ENCODE measurements at places on chromosomes 3 and 15.

- no peaks in the 10 kb centered on the region for H3K36me3 ChIP-seq
- H3K4me1 ChIP-seq, result no peaks in the 10 kb centered on the region
- no peaks in the 10 kb centered on the region for H3K27me3 ChIP-seq
- DNase-seq, result no peak
- no peak overlapping the region for H3K4me3 ChIP-seq
- no peak overlapping the region for H3K27ac ChIP-seq
Observed at GRCh38 chr3:96478496-96478895, 335.9 kb upstream of the EPHA6 start.

DNA sequence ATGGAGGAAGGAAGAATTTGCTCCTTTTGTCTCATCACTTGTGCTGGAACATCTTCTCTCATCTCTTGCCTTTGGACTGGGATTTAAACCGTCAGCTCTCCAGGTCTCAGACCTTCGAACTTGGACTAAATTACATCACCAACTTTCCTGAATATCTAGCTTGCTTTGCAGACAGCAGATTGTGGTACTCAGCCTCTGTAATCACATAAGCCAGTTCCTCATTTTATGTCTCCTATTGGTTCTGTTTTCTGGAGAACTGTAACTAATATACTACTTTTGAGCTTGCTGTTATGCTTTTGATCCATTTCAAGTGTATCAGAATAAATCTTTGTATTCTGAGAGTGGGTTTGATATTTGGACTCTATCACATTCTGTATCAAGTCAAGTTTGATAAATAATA, 164.3 kb upstream of the VEPH1 start:
- H3K27me3 ChIP-seq, result no peaks in the 10 kb centered on the region
- H3K27ac ChIP-seq, result no peak overlapping the region
- no peaks in the 10 kb centered on the region for H3K36me3 ChIP-seq
- DNase-seq, result no peak
- H3K4me1 ChIP-seq, result no peaks in the 10 kb centered on the region

GRCh38 chr3:118477768-118478167, 556.9 kb downstream of the IGSF11 start:
- H3K27me3 ChIP-seq, result no peaks in the 10 kb centered on the region
- no peaks in the 10 kb centered on the region for H3K36me3 ChIP-seq
- no peaks in the 10 kb centered on the region for H3K4me1 ChIP-seq
- no peak for DNase-seq
- H3K27ac ChIP-seq, result no peak overlapping the region

- no peak for DNase-seq
- no peak overlapping the region for H3K4me3 ChIP-seq
- H3K27me3 ChIP-seq, result no peaks in the 10 kb centered on the region
- no peaks in the 10 kb centered on the region for H3K36me3 ChIP-seq
Observed at GRCh38 chr3:181932039-181932438, 220.3 kb downstream of the SOX2 start.

DNA sequence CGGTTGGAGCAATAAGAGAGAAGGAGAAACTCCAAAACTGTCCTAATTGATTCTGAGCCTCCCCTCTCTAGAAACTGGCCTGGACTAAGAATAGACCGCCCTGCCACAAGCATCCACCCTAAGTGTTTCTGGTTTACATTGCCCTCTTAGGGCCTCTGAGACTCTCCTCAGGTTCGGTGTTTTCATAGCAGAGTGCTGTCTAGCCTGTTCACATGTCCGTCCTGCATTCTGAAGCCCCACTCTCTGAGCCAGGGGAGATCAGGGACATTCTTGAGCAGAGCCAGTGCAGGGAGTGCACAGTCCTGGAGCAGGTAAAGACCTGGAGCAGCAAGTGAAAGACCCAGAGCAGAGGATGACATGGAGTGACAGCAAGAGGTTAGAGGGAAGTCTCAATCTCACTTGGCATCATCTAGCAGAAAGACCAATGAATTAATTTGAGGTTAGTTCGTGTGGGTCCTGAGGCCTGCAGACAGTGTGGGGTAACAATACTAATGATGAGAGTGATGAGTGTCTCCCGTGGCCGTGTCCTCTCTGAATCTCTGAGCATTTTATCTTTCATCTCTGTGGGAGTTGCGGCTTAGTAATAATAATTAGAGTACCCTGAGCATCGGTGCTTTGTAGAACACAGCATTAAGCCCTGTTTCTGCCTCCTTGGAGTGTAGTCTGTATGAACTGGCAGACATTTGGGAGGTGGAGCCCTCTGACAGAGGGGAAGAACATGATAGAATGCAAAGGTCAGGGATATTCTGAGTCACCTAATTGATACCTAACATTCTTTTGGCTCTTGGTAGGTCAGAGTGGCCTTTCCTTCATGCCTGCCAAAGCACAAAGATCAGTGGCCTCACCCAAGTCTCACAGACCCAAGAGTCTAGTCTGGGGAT, 24.6 kb downstream of the MAPKBP1 start:
- H3K4me1 ChIP-seq, result no peaks in the 10 kb centered on the region
- H3K27me3 ChIP-seq, result no peaks in the 10 kb centered on the region
- no peak for DNase-seq

DNA sequence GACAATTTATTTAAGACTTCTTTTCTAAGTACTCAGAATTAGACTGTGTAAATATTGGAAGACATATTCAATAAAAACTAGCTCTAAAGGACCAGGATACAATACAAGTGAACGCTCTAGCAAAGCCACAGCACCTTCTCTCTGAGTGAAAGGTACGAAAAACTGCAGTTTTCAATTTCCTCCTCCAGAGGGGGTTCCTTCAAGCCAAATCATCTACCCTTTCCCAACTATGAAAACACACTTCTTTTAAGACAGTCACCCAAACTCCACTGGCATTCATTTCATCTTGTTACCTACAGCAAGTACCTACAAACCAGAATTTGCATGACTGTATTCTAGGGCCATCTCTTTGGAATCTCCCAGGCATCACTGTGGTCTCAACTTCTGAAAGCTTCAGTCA, 165.8 kb downstream of the ERC2 start:
- H3K4me3 ChIP-seq, result no peak overlapping the region
- H3K27me3 ChIP-seq, result no peaks in the 10 kb centered on the region
- no peak overlapping the region for H3K27ac ChIP-seq
- DNase-seq, result no peak
- H3K36me3 ChIP-seq, result no peaks in the 10 kb centered on the region

- peaks cover 5% of the 10 kb centered on the region for H3K4me1 ChIP-seq
- H3K36me3 ChIP-seq, result no peaks in the 10 kb centered on the region
- no peak overlapping the region for H3K4me3 ChIP-seq
- no peaks in the 10 kb centered on the region for H3K27me3 ChIP-seq
- H3K27ac ChIP-seq, result no peak overlapping the region
- DNase-seq, result peak; percentile 2
Observed at GRCh38 chr15:31269816-31270575, 56.6 kb upstream of the KLF13 start.

GRCh38 chr3:143326983-143327778, 207.6 kb downstream of the CHST2 start:
- no peaks in the 10 kb centered on the region for H3K36me3 ChIP-seq
- H3K4me1 ChIP-seq, result no peaks in the 10 kb centered on the region
- no peak overlapping the region for H3K4me3 ChIP-seq
- DNase-seq, result no peak

DNA sequence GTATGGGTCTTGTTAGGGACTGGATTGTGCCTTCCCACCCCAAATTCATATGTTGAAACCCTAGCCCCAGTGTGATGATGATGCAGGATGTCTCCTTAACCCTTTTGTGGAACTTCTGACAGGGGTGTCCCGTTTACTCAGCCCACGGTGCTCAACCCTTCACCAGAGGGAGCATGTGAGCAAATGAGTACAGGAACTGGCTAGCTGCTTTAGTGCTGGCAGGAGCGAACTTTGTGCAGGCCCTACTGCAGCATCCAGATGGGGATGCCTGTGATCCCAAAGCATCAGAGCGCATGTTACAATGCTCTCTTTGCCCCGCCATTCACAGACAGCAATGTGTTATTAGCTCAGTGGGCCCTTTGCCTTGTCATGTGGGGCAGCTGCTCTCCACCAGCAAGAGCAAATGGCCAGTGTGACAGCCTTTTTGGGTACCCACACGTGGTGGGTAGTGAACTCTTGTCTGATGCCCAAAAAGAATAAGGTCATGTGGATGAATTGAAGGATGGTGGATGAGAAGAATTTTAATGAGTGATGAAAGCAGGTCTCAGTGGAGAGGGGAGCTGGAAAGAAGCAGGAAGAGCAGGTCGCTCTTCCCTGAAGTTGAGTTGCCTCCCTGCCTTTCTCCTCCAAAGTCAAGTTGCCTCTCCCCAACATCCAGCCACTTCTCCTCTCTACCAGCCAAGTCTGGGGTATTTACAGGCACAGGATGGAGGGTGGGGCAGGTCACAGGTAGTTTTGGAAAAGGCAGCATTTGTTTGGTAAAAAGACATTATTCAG, 63.3 kb upstream of the STRIT1 start:
- H3K27me3 ChIP-seq, result no peaks in the 10 kb centered on the region
- no peak for DNase-seq
- H3K4me3 ChIP-seq, result no peak overlapping the region
- H3K27ac ChIP-seq, result no peak overlapping the region
- H3K36me3 ChIP-seq, result no peaks in the 10 kb centered on the region

- H3K4me3 ChIP-seq, result no peak overlapping the region
- no peak overlapping the region for H3K27ac ChIP-seq
- no peaks in the 10 kb centered on the region for H3K27me3 ChIP-seq
- H3K36me3 ChIP-seq, result no peaks in the 10 kb centered on the region
Observed at GRCh38 chr3:186239321-186239720, 122.7 kb downstream of the DGKG start.

DNA sequence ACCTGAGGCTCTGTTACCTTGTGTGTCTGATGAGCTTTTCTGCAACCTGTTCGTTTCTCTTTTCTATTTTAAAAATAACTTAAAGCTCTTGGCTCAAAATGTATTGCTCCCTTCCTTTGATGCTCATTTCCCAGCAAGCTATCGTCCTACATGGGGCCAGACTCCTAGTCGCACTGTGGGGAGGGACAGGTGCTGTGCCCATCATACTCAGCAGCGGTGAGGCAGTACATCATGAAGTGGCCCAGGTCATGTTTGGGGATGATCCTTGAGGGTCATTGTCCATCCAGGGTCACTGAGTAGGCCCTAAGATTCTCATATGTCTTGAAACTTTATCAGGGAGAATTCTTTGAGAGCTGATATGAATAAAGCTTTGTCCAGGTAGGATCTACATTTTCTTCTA, 41.1 kb downstream of the PTH1R start:
- no peak for DNase-seq
- no peak overlapping the region for H3K27ac ChIP-seq
- H3K27me3 ChIP-seq, result no peaks in the 10 kb centered on the region
- H3K36me3 ChIP-seq, result peaks cover 6% of the 10 kb centered on the region
- no peak overlapping the region for H3K4me3 ChIP-seq

DNA sequence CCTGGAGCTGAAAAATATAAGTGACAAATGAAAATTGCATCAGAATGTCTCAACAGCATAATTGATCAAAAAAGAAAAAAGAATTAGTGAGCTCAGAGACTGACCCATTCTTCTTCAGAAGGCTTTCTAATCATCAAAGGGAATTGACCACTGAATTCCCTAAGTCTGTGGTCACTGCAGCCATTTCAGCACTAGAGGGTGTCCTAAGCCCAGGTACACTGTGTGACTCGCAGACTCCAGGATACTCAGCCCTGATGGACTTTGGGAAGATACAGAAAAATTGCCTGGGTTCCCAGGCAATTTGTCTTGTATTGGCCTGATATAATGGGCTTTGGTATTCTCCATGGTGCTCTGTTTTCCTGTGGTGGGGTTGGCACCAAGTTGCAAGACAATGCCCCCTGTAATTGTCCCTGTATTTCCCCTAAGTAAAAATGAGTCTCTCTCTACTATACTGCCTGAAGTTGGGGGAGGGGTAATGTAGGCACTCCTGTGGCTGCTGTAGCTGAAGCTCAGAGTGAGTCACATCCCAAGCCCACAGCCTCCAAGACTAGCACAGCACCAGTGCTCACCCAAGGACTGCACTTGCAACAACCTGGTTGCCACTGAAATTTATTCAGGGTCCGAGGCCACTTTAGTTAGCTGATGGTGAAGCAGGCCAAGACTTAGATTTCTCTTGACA, 256.0 kb upstream of the STAC start:
- no peak overlapping the region for H3K27ac ChIP-seq
- no peaks in the 10 kb centered on the region for H3K27me3 ChIP-seq
- no peaks in the 10 kb centered on the region for H3K4me1 ChIP-seq
- H3K36me3 ChIP-seq, result no peaks in the 10 kb centered on the region
- no peak overlapping the region for H3K4me3 ChIP-seq

DNA sequence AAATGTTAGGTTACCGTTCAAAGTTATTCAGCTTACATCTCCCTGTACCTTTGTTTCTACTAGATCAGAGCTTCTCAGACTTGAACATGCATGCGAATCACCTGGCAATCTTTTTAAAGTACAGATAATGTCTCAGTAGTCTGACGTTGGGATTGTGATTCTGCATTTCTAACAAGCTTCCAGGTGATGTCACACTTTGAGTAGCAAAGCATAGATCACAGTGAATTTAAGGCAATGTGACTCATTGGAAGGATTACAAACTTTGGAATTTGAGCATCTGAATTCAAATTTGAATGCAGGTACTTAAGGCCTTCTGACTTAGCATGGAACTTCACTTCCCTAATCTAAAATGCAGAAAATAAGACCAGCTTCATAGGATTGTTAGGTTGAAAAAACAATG, 10.8 kb upstream of the ZMAT3 start:
- H3K36me3 ChIP-seq, result no peaks in the 10 kb centered on the region
- no peak overlapping the region for H3K4me3 ChIP-seq
- no peak for DNase-seq
- no peak overlapping the region for H3K27ac ChIP-seq

- H3K4me3 ChIP-seq, result no peak overlapping the region
- H3K4me1 ChIP-seq, result no peaks in the 10 kb centered on the region
- no peak overlapping the region for H3K27ac ChIP-seq
- no peaks in the 10 kb centered on the region for H3K27me3 ChIP-seq
- DNase-seq, result no peak
Observed at GRCh38 chr15:91787198-91787597, 66.3 kb upstream of the SLCO3A1 start.

DNA sequence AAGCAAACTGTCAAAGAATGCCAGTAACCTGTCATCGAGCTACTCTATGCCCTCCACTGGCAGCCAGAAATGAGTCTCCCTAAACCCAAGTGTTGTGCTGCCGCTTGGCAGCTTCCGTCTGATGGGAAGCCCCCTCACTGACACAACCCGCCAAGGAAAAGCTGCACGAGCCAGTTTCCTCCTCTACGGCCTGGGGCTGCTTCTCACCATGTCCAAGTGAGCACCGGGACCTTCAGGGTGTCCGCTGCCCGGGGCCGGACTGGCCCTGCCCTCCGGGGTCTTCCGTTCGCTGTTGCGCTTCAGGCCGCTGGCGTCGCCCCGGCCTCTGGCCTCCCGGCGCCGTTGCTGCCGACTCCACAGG, 490 bp downstream of the TOMM70 start:
- DNase-seq, result peak; percentile 11
- H3K4me1 ChIP-seq, result no peaks in the 10 kb centered on the region
- H3K27ac ChIP-seq, result peak overlapping the region; percentile 89
- no peaks in the 10 kb centered on the region for H3K36me3 ChIP-seq
- H3K4me3 ChIP-seq, result peak overlapping the region; percentile 59
- H3K27me3 ChIP-seq, result no peaks in the 10 kb centered on the region

- no peaks in the 10 kb centered on the region for H3K4me1 ChIP-seq
- no peak overlapping the region for H3K27ac ChIP-seq
- no peak for DNase-seq
- H3K27me3 ChIP-seq, result no peaks in the 10 kb centered on the region
Observed at GRCh38 chr15:34324933-34325332, 12.6 kb downstream of the SLC12A6 start.

Data from prostate gland (tissue), 2 donors.